ENCODE measurements at places on chromosomes 2 and 18.

DNA sequence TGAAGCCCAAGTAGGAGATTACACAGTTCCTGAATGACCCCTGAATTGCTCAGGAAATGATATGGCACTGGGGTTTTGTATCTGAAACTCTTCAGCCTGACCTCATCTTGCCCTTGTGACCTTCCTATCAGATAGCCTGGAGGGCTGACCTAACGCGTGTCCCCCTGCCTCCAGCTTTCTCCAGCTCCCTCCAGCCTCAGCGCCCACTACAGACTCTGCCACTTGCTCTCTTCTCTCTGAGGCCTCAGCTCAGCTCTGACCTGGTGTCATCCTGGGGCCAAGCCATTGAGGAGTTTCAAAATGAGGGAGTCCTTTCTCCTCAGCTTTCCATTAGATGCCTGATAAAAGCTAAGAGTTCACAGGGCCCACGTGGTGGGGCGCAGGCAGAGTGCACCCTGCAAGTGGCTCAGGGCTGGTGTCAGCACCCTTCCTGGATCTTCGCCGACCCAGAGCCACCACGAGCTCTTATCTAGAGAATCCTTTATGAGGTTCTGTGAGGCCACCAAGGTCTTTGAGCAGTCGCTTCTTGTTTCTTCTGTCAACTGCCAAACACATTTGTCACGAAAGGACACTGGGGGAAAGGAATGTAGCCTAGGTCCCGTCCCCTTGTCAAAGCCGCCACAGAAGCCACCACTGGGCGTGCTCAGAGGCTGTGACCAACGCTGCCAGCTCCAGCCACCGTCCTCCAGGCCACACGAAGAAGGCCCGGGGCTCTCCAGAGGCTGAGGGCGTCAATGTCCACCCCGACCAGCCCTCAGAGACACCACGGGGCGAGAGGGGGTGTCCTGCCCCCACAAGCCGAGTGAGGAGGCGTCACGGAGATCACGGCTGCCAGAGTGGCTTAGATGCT lies 131.3 kb upstream of the GPC1 start:
- DNase-seq = no peak

- no peak for DNase-seq
Observed at GRCh38 chr18:37218022-37218590, 347.5 kb downstream of the CELF4 start.

DNA sequence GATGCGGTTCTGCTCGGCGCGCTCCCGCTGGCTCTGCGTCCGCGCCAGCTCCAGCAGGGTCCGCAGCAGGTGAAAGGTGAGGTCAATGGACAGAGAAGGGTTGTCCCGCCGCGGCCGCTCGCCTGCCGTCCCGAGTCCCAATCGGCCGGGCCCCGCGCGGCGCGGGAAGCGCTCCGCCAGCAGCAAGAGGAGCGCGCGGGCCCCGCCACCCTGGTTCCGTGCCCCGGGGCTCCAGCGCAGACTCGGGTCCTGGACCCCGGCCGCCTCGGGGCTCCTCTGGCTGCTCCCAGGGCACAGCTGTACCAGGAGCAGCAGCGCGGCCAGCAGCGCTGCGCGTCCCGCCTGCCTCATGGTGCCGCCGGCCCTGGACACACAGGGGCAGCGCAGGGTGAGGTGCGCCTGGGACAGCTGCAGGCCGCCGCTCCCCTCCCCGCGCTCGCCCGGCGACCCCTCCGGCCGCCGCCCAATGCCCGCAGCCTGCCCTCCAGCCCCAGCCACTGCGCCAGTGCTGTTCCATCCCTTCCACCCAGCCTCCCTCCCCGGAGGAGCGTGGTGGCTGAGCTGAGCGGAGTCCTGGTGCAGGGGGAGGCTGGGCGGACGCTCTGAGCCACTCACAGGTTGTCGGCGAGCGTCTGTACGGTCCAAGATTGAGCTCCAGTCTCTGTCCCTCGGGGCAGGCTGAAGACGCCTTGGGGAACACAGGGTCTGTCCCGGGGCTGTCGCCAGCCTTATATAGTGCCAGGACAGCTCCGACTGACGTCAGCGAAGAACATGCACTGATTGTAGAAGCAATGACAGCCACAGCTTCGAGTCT lies 493 bp downstream of the UCN start:
- no peak for DNase-seq

DNA sequence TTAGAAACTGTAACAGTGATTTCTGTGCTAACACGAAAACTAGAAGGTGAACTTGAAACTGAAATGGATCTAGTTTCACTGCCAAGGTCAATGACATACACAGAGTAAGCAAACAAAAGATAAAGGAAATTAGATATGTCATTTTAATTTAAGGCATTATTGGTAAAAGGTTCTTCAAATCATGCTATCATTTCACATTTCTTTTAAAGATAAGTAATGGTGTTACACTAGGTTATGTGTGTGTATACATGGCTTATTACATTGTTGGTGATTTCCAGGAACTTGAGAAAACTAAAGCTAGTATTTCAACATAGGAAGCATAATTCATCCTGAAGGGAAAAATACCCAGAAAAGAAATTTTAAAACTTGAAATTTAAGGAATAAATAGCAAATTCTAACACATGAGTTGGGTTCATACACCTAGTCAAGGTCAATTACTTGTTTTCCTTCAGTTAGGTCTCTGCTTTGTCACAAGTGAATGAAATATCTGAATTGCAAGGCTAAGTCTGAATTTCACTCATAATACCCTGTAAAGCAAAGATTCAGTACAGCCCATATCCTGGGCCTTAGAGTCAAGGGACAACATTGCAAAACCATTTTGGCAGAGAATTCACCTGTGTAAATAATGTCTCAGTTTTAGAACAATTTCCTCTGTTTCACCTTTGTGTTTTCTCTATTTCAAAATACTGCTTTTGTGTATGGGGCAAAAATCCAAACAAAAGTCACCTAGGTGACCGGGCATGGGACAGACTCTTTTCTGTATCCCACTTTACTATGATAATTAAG lies 141.6 kb downstream of the SRBD1 start:
- DNase-seq = no peak

GRCh38 chr2:240965296-240965904 lies 33.0 kb upstream of the SNED1 start:
- DNase-seq = no peak

DNA sequence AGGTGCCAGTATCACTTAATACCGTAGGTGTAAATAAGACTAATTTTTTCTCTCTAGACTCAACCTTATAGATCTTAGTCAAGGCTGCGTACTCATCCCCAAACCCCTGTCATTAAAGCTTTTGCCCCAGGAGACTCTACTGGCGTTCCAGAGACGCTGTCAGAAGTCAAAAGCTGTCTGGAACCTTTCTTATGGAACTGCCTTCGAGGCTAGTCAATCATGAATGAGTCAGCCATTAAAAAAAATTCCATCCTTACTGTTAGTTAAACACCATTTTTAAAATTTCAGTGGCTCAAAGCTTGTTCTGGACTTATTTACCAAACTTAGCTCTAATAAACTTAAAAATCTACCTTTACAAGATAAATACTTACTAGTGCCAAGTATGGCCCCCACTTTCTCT lies 52.1 kb downstream of the SPRED2 start:
- no peak for DNase-seq

GRCh38 chr18:76522551-76522950 lies 27.5 kb upstream of the ZNF516 start:
- no peak for DNase-seq

- DNase-seq = no peak
Observed at GRCh38 chr2:12498704-12499103, 218.0 kb upstream of the TRIB2 start.

DNA sequence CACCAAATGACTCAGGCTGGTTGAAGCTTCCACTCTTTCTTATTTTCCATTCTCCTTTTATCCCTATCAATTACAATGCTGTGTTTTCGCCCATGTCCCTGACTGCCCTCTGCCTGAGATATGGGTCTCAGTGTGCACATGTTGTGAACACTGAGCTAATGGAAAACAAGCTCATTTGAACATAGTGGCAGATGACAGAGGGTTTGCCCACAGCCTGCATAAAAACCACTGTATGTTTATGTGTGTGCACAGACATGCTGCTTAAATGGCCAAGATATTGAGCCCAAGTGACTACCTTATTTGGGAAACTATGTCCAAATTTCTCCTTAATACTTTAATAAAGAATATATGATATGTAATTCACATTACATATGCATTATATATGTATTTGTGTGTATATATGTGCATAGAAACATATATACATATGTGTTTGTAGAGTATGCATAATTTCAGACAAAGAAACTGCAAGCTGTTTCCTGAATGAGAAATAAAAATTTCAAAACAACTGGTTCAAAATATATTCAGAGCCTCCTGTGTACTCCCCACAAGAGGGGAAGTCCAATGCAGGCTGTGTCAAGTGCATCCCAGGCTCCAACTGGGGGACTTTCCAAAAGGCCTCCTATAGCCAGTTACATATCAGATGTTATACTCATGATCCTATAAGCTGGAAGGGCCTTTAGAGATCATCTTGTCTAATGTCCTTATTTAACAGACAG lies 92.7 kb upstream of the CD302 start:
- no peak for DNase-seq

DNA sequence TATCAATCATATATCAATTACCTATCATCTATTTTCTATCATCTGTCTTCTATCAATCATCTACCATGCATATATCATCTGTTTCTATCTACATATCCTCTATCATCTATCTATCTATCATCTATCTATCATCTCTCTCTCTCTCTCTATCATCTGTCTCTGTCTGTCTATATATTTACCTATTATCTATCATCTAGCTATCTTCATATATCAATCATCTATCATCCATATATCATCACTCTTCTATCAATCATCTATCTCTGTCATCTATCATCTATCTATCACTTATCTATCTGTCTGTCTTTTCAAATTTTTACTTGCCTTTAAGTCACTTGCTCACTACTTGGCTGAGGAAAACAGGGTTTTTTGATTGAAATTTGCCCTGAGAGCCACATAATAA lies 592.3 kb downstream of the DCDC2C start:
- no peak for DNase-seq

- DNase-seq = no peak
Observed at GRCh38 chr18:57627488-57627887, 5.9 kb upstream of the NARS1 start.

- no peak for DNase-seq
Observed at GRCh38 chr2:163713534-163714311, 22.1 kb downstream of the FIGN start.

- no peak for DNase-seq
Observed at GRCh38 chr2:241514986-241515737, 6.8 kb upstream of the STK25 start.

GRCh38 chr2:109660046-109660860 lies 46.1 kb downstream of the SOWAHC start:
- DNase-seq = no peak

DNA sequence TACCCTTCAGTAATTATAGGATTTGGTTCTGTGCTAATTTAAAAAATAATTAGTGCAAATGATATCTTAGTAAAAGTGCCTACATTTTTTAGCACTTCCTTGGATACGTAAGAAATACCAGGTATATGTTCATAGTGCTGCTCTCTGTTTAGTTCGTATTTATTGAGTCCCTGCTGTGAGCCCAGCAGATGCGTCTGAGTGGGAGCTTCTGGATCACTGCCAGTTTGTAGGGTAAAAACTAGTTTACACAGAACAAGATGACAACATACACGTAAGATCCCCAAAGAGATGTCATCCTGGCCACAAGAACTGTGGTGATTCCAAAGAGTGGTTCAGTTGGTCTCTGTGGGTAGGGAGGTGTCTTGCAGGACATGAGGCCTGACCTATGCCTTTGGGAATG lies 103.2 kb downstream of the CTIF start:
- no peak for DNase-seq

- DNase-seq = no peak
Observed at GRCh38 chr2:100235098-100235497, 87.2 kb downstream of the LONRF2 start.

GRCh38 chr2:210544831-210545230 lies 11.6 kb upstream of the CPS1 start:
- no peak for DNase-seq

GRCh38 chr2:44137872-44138551 lies 30.7 kb upstream of the PPM1B start:
- DNase-seq = no peak

Measured in activated CD4-positive, alpha-beta T cell treated with anti-CD3 and anti-CD28 coated beads, Interleukin-2, amount 50 U/mL, for 4 hours (primary cell).